ACHN (cell line): ENCODE measurements at places on chromosomes 5 and 9.
A peak's percentile ranks its signal among the peaks of the same experiment; 100 is the strongest.

DNA sequence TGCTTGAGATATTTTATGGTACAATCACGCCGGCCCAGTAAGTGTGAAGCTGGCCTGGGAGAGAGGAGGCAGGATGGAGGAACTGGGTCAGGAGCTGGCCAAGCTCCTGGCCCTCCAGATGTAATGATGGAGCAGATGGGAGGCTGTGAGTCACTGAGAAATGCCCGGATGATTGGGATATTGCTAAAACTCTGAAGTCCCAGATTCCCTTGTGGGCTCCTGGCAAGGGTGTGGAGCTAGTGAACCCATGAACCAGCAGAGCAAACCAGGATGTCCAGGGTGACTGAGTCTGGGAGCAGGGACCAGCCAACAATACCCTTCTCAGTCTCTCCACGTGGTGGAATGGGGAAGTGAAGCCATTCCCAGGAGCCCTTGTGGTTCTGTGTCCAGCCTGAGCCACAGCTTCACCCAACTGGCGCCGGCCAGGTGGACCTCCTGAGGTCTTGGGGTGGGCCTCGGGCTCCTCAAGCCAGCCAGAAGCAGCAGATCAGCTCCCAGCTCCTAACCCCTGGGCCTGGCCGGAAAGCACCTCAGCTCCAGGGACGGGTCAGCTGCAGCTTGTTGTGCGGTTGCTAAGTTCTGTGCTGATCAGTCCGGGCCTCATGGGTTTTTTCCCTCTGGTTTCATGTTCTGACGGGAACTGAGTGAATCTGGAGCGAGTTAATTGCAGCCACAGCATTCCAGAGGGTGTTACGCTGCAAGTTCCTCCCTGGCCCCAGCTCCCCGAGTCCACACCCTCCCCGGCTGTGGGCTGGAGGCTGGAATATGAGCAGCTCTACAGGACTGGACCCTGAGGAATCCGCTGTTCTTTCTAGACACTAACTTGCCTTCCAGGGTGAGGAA lies 37.6 kb downstream of the DUSP1 start:
- DNase-seq = peak; percentile 84

DNA sequence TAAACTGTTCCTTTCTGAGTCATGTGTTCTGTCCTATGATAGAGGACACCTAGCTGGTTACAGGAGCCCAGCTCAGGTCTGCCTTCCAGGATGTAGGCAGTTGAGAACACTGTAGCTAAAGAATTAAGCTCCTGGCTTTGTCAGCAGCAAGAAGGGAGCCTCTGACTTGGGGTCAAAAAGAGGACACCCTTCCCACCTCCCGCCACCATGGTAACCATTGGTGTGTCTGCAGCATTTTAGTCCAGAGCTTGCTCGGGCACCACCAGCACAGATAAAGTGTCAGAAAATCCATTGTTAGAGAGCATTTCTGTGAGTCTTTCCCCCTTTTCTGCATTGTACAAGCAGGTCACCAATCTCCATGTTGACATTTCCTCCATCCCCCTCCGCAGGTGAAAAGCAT lies 181.7 kb downstream of the DOCK8 start:
- no peak for DNase-seq

DNA sequence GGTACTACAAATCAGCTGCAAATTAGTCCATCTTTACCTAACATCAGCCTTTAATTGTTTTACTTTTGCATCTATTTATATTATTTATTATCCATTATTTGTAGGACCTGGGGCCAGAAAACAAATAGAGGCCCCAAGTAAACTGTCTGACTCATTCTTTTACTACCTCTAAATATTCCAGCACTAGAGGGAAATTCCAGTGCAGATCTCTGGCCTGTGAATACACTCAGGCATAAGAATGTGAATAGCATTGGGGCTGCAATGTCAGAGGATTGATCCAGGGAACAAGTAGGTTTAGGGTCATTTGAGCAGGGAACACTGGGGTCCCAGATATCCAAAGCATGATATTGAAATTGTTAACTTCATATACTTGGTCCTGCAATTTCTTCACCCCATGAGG lies 176.6 kb upstream of the TYRP1 start:
- no peak for DNase-seq

DNA sequence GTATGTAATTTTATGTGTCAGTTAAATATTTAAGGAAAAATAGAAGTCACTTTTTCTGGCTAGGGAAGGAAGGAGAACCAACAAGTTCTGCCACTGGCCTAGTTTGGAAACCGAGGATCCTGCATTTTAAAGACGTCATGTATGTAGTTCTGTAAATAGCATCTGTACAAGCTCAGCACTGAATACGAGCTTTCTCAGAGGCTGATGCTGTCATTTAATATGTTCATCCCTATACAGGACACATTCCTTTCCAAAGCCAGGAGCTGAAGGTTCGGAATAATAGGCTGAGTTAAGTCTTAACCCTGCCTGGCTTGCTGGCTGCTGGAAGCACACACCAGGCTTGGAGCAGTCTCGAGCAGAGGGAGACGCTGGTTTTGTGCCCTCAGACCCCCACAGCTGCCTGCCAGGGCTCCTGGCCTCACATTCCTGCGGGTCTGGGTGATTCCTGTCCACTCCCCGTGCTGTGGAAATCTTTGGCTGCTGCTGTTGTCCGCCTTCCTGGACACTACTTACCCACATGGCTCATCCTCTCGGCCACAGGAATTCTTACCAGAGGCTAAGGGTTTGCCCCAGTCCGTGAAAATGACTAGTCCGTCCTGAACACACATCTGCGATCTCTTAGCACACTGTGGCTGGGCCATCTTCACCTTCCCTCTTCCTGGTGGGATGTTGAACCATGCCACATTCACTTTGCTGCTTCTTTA lies 36.6 kb downstream of the SLC46A2 start:
- no peak for DNase-seq

DNA sequence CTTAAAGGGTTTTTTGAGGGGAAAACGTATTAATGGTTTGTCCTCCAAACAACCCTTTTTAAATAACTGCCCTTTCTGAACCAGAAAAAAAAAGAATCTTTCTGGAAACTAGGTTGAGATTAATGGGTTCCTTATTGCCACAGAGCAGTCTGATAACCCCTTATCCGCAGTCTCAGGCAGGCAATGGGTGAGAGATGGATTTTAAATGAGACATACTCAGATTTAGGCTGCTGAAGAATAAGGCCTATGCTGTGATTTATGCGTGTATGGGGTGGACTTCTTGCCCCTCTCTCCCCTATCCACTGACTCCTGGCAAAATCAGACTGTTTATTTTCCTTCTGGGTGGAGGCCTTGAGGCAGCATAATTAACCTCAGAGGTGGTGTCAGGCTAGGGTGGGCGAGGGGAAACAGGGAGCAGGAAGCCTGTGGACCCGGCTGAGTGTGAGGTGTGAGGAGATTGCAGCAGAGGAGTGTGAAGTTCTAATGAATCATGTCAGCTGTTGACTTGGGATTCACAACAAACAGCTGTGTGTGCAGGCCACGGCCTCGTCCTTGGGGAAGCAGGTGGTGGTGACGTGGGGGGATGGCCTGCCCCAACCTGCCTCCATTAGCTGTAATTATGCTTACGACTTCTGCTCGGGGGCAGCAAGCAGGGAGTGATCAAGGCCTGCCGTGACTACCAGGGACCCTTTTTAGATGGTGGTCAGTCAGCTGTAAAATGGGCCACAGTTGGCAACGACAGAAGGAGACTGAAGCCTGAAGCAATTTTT lies 196.4 kb downstream of the SEMA6A start:
- DNase-seq = no peak

DNA sequence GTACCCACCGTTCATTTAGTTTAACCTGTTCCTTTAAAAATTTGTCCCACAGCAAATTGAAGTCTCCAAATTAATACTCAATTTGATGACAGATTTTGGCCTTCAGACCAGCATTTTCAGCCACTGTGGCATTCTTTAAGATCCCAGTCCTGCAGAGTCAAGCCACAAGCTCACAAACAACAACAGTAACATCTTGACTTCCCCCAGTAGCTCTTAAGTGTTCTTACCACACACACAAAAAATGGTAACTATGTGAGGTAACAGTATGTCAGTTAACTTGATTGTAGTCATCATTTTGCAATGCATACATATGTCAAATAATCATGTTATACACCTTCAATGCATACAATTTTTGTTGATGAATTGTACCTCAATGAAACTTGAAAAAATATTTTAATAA lies 247.9 kb downstream of the LURAP1L start:
- no peak for DNase-seq

GRCh38 chr5:138942861-138943260 lies 67.7 kb upstream of the LRRTM2 start:
- no peak for DNase-seq

DNA sequence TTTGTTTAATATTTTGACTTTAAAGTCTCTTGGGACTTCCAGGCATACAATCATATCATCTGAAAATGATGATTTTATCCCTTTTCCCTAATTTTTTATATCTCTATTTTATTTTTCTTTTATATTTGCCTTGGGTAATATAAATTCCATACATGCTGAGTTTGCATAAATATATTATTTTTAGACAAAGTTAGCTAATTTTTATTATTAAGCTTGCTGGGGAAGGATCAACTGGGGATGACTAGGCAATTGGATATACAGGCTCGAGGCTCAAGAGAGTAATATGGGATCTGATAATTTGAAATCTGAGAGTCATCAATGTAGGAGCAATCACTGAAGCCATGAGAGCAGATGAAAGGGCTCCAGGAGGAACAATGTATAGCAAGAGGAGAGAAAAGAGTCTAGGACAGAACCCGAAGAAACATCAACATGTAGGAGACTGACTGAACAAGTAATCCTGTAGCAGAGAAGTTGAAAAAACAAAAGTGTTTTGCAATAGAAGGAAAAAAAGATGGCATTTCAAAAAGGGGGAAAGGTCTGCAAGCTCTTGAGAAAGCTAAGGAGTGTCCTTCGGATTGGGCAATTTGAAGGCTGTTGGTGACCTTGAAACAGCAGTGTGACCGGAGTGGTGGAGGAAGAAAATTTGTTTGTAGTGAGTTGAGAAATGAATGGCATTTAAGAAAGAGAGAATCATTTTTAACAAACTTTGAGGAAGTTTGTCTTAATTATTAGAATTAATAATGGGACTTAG lies 17.0 kb upstream of the RHOBTB3 start:
- DNase-seq = no peak

DNA sequence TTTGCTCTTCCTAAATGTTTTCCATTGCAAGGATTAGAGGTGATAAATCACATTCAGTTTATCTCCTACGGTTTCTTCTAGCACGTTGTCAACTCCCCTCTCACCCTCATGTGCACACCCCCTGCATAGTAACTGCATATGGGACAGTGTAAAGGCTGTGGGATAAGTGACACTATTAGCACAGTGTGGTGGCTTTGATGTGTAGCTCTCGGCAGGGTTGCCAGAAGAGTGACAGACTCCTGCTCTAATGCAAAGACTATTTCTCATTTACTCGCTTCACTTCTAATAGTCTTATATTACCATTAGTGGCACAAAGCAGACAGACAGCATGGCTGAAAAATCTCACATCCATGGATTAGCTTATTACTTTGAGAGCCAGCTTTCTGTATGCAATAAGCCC lies 454.6 kb downstream of the CETN3 start:
- no peak for DNase-seq

GRCh38 chr5:118392491-118392890 lies 595.9 kb downstream of the DTWD2 start:
- no peak for DNase-seq

DNA sequence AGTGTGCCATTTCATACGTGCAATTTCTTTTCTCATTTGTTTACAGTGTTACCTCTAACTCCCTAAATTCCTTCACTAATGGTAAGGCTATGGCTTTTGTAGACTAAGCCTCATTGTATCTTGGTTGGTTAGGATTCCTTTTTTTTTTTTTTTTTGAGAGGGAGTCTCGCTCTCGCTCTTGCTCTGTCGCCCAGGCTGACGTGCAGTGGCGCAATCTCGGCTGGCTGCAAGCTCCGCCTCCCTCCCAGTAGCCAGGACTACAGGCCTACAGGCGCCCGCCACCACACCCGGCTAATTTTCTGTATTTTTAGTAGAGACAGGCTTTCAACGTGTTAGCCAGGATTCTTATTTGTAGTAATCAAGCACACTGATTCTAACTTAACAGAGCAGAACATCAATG lies 57.7 kb downstream of the SPEF2 start:
- no peak for DNase-seq

- no peak for DNase-seq
Measured at GRCh38 chr5:161686149-161686548, 628 bp downstream of the GABRA6 start.

DNA sequence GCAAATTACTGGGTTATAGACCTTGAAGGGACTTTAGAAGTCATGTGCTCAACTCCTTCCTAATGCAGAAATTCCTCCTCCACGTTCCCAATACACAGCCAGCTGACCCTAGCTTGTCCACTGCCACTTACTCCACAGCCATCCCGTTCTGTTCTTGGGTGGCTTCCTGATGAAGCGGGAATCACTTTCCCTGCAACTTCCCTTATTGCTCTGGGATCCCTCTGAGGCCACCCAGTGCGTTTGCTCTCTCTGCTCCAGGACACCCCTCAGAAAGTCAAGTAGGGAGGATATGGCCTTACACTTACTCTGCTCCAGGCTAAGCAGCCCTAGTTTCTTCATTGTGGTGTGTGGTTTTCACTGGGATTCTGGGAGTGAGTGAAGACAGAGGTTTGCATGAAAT lies 55.5 kb downstream of the GALNT12 start:
- no peak for DNase-seq

- DNase-seq = no peak
Measured at GRCh38 chr9:4069457-4070153, 230.3 kb downstream of the GLIS3 start.
